ENCODE measurements at places on chromosomes 12 and 14. TPM values are rescaled to one million over a fixed set of nuclear protein-coding genes. Genes with fewer than 3 reads are reported as not detected.

The PRH2 gene
- total RNA-seq = not detected

The SCFD1 gene
- total RNA-seq = 59.9 TPM

The POTEM gene
- not detected for total RNA-seq

The NFATC4 gene
- total RNA-seq = 88.5 TPM

The FKBP11 gene
- 78.9 TPM for total RNA-seq

The LBHD2 gene
- total RNA-seq = not detected

The FOXG1 gene
- total RNA-seq = not detected

The GPR84 gene
- not detected for total RNA-seq

The DHRS7 gene
- total RNA-seq = 29.3 TPM

The NR4A1 gene
- 6.8 TPM for total RNA-seq

Data from endothelial cell of umbilical vein (primary cell).